Activated T-helper 2 cell treated with anti-CD3 and anti-CD28 coated beads, Interferon-gamma antibody, Interleukin-2, Interleukin-4, amounts not matched to agents 10 μg/mL and 5 μg/mL and 100 μg/mL, durations not matched to agents 14 hours and 24 hours and 36 hours (primary cell): ENCODE measurements at places on chromosomes 2 and 18.
A peak's percentile ranks its signal among the peaks of the same experiment; 100 is the strongest.

DNA sequence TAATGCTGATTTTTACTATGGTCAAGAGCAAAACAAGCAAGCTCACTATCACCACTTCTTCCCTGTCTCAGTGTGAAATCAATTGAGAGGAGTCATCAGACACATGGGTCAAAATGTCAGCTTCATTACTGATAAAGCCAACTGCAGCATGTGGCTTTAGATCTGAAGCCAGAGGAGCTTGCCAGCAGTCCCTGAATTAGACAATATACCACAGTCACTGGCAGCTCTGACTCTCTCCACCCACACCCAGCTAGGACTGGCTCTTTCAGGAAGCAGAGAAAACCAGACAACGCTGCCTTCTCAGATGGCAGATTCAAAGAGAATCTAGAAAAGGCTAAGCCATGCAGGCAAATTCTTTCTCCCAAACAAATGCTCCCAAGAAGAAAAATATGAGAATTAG is 20.0 kb upstream of the ASB18 start:
- DNase-seq, result no peak

GRCh38 chr2:238598802-238599530 is 172.2 kb downstream of the ASB1 start:
- no peak for DNase-seq

DNA sequence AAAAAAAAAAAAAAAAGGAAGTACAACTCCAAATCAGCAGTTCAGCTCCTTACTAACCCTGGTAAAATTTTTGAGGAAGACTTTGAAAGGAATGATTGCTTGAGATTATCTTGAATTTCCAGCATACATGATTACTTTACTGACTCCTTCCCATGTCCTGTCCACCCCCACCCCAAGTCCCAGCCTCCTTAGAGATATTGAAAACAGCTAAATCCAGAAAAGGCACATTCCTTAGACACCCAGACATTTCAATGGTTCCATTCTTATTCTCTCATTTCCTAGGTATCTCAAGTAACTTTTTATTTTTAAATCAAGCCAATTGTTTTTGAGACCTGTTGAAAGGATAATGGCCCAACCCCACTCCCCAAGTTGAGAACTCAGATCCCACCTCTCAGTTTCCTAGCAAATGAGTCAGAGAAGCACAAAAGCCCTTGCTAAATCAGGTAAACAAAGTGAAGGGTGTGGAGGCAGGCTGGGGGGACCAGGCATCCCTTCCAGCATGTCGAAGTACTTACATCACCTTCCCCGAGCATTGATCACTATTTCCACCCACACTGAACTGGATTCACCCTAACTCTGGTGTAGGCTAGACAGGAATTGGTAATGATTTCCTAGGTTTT is 95.4 kb upstream of the FZD7 start:
- no peak for DNase-seq

GRCh38 chr18:11307716-11308115 is 158.3 kb upstream of the PIEZO2 start:
- no peak for DNase-seq

- no peak for DNase-seq
Observed at GRCh38 chr18:47987388-47987699, 56.9 kb upstream of the SMAD2 start.

DNA sequence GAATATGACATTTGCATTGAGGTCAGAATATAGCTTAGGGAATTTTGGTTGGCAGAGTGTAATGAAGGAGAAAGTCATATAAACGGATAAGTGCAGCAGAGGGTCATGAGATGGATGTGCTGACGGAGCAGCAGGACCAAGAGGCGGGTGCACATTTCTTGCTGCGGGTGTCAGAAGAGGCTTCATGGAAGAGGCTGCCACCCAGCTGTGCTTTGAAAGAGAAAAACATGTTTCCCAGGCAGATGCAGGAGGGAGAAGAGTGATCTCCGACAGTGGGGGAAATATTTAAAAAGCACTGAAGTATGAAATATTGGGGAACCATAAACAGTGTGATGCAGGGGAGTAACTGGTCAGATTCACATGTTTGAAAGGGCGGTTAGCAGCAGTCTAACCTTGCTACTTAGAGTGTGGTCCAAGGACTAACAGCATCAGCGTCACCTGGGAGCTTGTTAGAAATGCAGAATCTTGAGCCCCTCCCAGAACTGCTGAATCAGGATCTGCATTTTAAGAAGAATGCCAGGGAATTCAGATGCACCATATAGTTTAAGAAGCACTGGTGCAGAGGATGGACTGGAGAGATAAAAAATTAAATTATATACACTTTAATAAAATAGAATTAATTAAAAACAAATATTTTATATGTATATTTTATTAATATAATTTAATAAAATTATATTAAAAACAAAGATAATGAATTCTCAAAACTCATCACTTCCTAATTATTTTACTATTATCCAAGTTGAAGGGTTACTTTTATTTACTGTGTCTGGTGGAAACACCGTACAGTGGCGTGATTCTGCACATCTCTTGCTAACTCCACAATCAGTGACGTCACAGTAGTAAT is 36.1 kb upstream of the SCYGR1 start:
- no peak for DNase-seq

DNA sequence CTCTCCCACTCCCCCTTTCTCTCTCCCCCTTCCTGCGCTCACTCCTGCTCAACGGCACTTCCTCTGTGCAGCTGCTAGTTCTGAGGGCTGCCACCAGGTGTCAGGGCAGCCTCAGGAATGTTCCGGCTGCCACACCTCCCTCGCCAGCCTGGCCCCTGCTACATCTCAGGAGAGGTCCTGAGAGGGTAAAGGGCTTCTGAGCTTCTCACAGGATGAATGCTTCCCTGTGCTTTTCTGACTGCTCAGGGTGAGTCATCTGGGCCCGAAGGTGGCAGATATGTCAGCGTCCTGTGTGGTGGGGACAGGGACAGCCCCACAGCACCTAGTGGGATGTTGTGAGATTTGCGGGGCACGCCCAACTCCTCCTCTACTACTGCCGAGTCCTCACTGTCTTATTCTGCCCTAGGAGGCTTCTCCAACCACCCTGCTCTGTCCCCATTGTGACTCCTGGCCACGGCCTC is 49.0 kb downstream of the PLEKHB2 start:
- DNase-seq, result peak; percentile 50

DNA sequence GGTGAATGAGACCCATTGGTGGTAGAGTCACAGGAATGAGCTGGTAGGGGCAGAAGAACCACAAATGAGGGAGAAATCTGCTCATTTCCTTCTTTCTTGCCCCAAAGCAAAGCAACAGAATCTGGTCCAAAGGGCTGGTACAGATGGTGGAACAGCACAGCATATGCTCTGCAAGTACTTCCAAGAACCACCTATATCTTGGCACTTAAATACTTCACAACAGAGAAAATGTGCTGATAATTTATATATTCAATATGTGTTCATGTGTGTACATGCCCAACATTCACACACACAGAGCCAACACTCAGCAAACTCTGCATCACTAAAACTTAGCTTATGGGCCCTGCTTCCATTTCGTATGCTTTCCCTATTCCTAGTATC is 884.4 kb upstream of the KLHL29 start:
- no peak for DNase-seq

- no peak for DNase-seq
Observed at GRCh38 chr2:95061601-95062183, 36.2 kb downstream of the MAL start.

GRCh38 chr18:80136679-80137078 is 27.6 kb downstream of the ADNP2 start:
- no peak for DNase-seq

DNA sequence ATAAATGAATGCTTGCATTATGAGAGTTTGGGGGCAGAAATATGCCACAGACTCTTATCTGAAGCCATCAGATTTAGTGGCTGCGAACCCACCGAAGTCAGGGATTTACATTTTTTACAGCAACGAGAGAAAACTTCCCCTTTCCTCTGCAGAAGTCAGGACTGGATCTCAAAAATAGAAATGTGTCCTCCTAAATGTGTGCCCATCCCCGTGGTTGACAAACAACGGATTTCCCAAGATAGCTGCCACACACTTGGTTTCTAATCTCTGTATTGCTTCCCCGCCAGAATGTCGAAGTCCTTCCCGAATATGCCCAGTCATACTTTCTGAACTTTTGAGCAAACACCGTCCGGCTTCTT is 879 bp upstream of the ADAM23 start:
- DNase-seq, result no peak

- no peak for DNase-seq
Observed at GRCh38 chr18:36355511-36355910, 58.0 kb downstream of the FHOD3 start.

DNA sequence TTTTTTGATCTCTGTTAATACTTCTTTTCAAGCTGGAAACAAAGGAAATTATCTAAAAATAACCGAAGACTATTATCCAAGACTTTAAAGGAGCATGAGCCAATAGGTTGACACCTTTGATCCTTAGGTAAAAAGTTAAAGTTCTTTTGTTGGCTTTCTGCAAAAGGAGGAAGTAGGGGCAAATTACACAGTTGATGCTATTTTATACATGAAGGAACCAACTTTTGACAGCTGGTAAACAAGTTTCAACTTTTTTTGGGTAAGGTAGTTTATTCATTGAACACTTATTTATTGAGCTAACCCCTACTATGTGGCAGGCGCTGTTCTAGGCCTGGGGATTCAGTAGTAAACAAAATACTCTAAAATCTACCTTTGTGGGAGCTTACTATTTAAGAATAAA is 66.6 kb upstream of the ZEB2 start:
- no peak for DNase-seq

- no peak for DNase-seq
Observed at GRCh38 chr2:158967731-158968395, 577 bp upstream of the TANC1 start.

GRCh38 chr18:45361125-45361851 is 254.0 kb upstream of the SLC14A2 start:
- DNase-seq, result no peak
